ENCODE measurements at places on chromosomes 7 and 10.

DNA sequence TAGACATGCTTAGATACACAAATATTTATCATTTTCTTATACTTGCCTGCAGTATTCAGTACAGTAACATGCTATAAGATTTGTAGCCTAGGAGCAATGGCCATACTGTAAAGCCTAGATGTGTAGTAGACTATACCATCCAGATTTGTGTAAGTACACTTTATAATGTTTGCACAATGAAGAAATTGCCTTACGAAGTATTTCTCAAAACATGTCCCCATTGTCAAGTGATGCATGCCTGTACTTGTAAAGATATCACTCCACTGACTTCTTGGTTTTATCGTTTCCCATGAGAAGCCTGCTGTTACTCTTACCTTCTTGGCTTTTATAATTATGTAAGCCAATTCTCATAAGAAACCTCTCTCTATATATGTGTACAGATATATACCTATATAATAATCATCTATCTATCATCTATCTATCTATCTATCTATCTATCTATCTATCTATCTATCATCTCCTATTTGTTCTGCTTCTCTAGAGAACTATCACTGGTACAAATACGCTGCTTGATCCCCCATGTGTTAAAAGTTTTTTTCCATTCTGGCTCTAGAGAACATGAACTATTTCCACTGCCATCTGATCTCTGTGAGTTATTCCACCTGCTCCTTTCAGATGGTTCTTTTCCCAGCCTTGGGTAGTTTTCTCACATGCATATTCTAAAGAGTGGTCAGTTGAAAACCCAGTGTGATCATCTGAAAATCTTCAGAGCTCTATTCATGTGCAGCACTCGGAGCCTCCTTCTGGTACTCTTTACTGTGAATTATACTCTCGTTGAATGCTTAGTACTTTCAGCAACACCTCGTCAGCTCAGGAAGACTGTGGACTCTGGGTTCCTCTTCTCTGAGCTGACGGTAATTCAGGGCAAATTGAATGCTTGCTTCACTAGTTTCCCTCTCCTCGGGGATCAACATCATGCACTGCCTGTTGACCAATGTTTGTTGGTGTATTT lies 14.5 kb upstream of the VCL start:
- no peak for DNase-seq

- no peak for DNase-seq
Measured at GRCh38 chr7:48130658-48131108, 40.6 kb upstream of the ABCA13 start.

DNA sequence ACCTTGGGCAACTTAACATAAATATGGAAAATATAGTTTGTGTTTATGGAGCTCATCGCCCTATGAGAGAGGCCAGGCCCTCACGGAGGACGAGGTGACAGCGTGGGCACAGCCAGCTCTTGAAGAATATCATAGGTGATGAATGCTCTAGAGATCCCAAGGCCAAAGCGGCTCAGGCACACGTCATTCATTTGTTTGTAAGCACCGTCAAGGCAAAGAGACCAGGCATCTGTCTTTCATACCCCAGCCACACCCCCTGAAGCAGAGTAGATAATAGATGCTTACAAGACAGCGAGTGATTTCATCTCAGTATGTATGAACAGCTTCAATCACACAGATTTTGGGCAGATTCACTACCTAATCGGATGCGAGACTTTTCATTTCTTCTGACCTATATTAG lies 242.1 kb upstream of the C7orf33 start:
- DNase-seq = no peak

- no peak for DNase-seq
Measured at GRCh38 chr7:4028221-4028620, 653.9 kb upstream of the FOXK1 start.

- DNase-seq = no peak
Measured at GRCh38 chr7:82419200-82419599, 24.4 kb downstream of the CACNA2D1 start.

- DNase-seq = no peak
Measured at GRCh38 chr10:44476409-44477045, 91.6 kb upstream of the CXCL12 start.

GRCh38 chr10:70174058-70174741 lies 3.9 kb upstream of the SAR1A start:
- DNase-seq = no peak

DNA sequence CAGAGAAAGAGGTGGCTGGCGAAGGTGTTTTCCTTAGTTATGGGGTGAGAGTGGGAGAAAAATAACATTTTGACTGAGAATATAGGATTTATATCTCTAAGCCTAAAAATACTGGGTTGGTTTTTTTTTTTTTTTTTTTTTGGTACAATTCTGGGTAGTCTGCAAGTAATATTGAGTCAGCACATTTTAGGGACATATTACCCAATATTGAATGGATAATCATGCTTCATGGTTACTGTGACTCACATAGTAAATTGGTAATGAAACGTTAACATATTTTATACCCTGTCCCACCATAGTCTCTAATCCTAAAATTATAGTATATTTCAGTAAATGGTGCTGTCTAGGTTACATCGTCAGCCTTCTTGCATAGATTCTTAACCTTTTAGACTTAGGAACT lies 91.4 kb downstream of the TPST1 start:
- DNase-seq = no peak

- DNase-seq = no peak
Measured at GRCh38 chr7:28957064-28957750, 923 bp downstream of the TRIL start.

DNA sequence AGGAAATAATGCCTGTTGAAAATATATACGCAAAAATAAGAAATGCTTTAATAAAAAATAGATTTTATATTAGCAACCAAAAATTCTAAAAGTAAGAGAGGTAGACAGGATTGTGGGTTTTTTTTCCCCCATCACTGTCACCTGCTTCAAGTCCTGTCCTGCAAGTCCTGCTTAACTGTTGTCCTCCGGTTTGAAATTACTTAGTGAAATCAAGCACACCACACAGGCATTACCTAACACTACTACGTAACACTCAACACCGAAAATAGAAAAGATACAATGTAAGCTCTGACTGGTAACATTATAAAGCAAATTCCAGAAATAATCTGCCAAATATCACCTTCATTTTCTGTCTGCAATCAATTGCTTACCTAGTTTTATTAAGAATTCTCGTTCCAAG lies 90.9 kb downstream of the UPF2 start:
- no peak for DNase-seq

DNA sequence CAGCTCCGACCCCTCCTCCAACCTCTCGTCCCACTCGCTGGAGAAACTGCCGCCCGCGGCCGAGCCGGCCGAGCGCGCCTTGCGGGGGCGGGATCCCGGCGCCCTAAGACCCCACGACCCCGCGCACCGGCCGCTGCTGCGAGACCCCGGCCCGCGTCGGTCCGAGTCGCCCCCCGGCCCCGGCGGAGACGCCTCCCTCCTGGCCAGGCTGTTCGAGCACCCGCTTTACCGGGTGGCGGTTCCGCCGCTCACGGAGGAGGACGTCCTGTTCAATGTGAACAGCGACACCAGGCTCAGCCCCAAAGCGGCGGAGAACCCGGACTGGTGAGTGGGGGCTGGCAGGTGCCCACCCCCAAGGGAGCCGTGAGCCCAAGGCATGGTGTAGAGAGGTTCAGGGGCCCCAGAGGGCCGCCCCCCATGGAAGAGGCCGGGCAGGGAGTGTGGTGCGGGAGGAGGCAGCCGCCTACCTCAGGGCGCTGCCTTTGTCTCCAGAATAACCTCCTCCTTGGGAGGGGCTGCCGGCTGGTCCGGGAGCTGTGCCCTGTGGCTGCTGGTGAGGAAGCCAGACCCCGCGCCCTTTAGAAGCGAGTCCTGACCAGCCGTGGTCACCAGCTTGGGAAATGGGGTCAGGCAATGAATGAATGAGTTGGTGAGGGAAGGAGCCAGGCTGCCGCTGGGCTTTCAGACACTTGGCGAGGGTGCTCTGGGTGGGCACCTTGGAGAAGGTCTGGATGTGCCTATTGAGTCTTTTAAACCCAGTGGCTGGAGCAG lies 1.3 kb downstream of the FAM20C start:
- DNase-seq = no peak

DNA sequence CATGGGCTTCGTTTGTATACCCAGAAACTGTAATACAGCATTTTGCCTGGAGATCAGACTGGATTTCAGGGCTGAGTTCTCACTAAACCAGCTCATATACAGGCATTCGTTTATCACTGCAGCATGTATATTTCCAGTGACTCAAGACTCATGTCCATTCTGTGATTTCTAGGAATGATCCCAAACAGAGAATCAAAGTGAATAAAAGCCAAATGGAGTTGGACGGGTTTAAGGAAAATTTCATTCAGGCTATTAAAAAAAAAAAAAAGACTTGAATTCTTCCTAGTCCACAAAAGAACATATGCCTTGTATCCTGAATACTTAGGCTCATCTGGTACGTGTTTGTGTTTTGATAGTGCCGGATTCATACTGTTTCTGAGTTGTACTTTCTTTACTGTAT lies 46.8 kb downstream of the TET1 start:
- DNase-seq = no peak

DNA sequence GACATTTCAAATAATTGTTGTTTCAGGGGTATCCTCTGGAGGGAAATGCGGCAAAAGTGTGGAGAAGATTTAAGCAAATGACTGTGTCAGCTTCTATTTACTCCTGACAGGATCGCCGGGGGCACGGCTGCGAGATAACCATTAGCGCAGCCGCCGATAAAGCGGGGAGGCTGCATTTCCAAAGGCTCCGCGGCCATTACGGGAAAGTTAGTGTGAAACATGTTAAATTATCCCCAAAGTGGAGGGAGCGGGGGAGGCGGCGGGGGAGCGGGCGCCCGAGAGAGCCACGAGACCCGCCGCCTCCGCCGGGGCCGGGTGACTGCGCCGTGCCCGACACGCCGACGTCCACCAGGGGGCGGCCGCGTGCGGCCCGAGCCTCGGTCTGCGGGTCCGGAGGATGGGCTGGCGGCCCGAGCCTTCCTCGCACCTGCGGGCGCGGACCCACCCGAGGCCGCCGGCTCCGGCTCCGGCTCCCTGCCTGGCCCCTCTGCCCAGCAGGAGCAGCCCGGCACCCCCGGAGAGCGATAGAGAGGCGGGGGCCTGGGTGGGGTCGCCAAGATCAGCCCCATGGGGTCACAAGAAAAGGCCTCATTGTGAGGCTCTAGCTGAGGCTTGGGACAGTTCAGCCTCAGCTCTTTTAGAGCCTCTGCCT lies 74.4 kb upstream of the PAX2 start:
- no peak for DNase-seq

DNA sequence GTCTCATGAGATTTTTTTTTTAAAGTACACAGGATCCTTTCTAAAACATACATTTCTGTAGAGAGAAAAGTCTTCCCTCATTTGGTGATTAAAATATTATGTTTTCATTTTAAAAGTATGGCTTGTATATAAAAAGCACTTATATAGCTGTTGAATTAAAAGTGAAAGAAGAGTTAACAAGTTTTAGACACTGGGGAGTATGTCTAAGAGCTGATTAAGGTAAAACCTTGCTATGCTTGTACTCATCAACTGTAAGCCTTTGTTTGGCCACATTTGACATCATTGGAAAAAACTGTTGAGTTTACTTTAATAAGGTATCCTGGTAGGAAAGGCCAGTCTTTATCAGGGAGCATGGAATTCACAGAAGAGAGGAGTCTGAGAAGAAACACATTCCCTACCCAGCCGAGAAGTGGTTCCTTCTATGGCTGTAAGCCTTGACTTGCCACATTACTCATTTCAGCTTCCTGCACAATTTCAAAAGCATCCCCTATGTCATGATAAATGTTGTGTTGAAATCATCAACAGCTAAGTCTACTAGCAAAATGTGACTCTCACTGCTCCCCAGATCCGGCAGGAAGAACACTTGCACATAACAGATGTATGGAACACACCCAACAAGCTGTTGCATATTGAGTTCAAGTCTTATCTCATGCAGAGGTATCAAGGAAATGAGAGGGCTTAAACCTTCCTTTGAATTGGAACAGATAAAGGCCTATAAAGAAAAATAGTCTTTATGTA lies 171.8 kb upstream of the CDK1 start:
- no peak for DNase-seq

GRCh38 chr7:2964208-2964607 lies 79.5 kb downstream of the CARD11 start:
- DNase-seq = no peak

GRCh38 chr7:8434290-8435002 lies 1.0 kb downstream of the NXPH1 start:
- no peak for DNase-seq

DNA sequence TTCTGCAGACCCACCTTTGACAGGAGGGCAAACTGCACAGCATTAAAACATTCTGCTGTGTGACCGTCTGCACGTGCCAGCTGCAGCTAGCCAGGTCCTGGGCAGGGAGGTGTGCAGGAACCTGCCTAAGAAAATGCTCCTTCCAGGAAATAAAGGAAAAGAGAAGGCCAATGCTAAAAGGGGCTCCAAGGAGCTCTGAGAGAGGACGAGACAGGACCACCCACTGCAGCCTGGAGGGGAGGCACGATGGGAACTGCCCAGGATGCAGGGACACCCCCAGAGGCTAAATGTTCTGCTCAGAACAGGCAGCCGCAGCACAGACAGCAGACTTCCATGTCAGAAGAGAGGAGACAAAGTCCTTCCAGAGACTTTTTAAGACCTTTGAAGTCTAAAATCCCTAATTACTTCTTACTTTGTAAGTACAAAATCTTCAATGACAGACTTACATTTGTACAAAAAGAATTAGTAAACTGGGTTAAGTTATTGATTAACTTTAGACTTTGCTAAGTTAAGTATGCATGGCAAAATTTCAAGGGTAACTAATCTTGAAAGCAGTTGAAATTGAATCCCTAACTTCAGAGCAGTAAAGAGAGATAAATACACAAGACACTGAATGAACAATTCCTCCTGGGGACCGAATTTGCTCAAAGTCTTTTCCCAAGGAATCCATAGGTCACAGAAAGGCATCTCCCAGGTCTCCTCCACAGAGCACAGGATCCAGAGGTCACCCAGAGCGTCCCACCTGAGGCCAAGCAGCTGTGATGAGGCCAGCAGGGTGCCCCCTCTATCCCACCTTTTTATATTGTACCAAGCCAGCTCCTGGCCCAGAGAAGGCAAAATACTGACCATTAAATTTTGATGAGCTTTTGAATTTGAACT lies 21.5 kb downstream of the HSPA12A start:
- no peak for DNase-seq

- DNase-seq = no peak
Measured at GRCh38 chr7:143456992-143457793, 13.9 kb downstream of the TAS2R60 start.

GRCh38 chr7:27709137-27710075 lies 30.6 kb upstream of the TAX1BP1 start:
- no peak for DNase-seq

- DNase-seq = no peak
Measured at GRCh38 chr10:95201736-95202135, 7.7 kb downstream of the ACSM6 start.

GRCh38 chr7:149823191-149823630 lies 15.0 kb upstream of the ZNF862 start:
- DNase-seq = no peak

DNA sequence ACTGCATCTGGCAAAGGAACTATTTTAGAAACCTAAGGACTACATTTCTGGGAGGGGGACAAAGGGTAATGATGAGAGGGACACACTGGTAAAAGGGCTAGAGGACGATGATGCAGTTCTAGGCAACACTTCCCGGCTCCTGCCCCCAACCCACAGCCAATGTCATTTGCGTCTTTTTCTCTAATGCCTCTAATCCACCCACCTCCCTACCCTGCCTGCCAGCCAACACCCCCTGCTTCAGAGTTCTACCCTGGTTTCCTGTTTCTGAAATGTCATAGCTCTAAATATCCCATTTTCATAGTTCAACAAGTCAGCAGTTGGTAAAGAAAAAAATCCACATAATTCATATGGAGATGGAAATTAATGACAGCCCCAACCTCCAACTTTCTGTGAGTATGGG lies 79.0 kb downstream of the KIAA1549 start:
- no peak for DNase-seq

- no peak for DNase-seq
Measured at GRCh38 chr10:356452-356851, 221.2 kb downstream of the ZMYND11 start.

Measured in stimulated activated CD8-positive, alpha-beta memory T cell treated with anti-CD3 and anti-CD28 coated beads, Interleukin-15, amount 100 ng/mL, for 4 hours (primary cell).